ENCODE measurements at places on chromosomes 5 and 9. TPM values are rescaled to one million over a fixed set of nuclear protein-coding genes. Genes with fewer than 3 reads are reported as not detected.

Gene DBH
- total RNA-seq: not detected

Gene C7
- total RNA-seq: not detected

Gene HAVCR2
- 0.05 TPM for total RNA-seq

Gene SHB
- 12.1 TPM for total RNA-seq

Gene TNC
- total RNA-seq: 37.6 TPM

Gene PAEP
- total RNA-seq: not detected

DNA sequence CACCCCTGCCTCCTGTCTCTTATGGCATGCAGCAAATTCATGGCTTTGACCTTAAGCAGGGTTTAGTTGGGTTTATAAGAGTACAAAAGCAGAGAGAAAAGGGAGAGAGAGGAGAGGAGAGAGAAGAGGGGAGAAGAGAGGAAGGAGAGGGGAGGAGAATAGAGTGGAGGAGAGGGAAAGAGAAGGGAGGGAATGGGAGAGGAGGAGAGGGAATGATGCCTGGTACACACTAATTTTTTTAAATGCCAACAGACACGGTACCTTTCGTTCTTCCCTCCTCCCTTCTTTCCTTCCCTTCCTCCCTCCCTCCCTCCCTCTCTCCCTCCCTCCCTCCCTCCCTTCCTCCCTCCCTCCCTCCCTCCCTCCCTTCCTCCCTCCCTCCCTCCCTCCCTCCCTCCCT, 48.7 kb downstream of the TNC start:
- no peaks in the 10 kb centered on the region for H3K27me3 ChIP-seq
- no peak overlapping the region for H3K27ac ChIP-seq
- DNase-seq: no peak
- no peaks in the 10 kb centered on the region for H3K4me1 ChIP-seq

DNA sequence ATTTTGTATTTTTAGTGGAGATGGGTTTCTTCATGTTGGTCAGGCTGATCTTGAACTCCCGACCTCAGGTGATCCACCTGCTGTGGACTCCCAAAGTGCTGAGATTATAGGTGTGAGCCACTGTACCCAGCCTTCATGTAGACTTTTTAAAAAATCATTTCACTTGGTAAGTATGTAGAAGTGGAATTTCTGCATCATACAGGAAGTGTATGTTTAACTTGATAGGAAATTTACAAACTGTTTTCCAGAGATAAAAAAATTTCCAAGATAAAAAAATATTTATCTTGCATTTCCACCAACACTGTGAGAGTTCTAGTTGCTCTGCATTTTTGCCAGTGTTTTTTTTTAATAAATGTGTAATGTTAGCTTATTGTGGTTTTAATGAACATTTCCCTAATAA, 155.8 kb downstream of the ZNF608 start:
- H3K4me1 ChIP-seq: no peaks in the 10 kb centered on the region
- no peak overlapping the region for H3K4me3 ChIP-seq
- H3K27ac ChIP-seq: no peak overlapping the region
- H3K36me3 ChIP-seq: no peaks in the 10 kb centered on the region

GRCh38 chr9:115653171-115653606, 500.4 kb upstream of the PAPPA start:
- H3K27me3 ChIP-seq: no peaks in the 10 kb centered on the region
- no peak for DNase-seq
- no peak overlapping the region for H3K4me3 ChIP-seq
- H3K27ac ChIP-seq: no peak overlapping the region

- H3K4me1 ChIP-seq: peaks cover 7% of the 10 kb centered on the region
- peaks cover 21% of the 10 kb centered on the region for H3K36me3 ChIP-seq
- H3K4me3 ChIP-seq: no peak overlapping the region
Observed at GRCh38 chr9:33041432-33042188, 16.5 kb downstream of the DNAJA1 start.

GRCh38 chr5:131679911-131680310, 44.9 kb upstream of the RAPGEF6 start:
- H3K27me3 ChIP-seq: no peaks in the 10 kb centered on the region
- peaks cover 56% of the 10 kb centered on the region for H3K36me3 ChIP-seq
- DNase-seq: no peak

GRCh38 chr5:3601061-3601710, 5.6 kb downstream of the IRX1 start:
- no peak overlapping the region for H3K27ac ChIP-seq
- no peaks in the 10 kb centered on the region for H3K27me3 ChIP-seq
- DNase-seq: no peak

- DNase-seq: no peak
- H3K27ac ChIP-seq: no peak overlapping the region
- H3K4me3 ChIP-seq: no peak overlapping the region
Observed at GRCh38 chr5:123448743-123449142, 25.5 kb upstream of the CEP120 start.

GRCh38 chr9:1222511-1222910, 172.4 kb downstream of the DMRT2 start:
- no peak overlapping the region for H3K4me3 ChIP-seq
- no peak overlapping the region for H3K27ac ChIP-seq
- no peak for DNase-seq
- no peaks in the 10 kb centered on the region for H3K27me3 ChIP-seq
- no peaks in the 10 kb centered on the region for H3K4me1 ChIP-seq

- no peak for DNase-seq
- no peak overlapping the region for H3K4me3 ChIP-seq
- no peak overlapping the region for H3K27ac ChIP-seq
- H3K36me3 ChIP-seq: no peaks in the 10 kb centered on the region
Observed at GRCh38 chr9:1722404-1722803, 292.7 kb upstream of the SMARCA2 start.

GRCh38 chr5:120479066-120479465, 15.0 kb downstream of the PRR16 start:
- DNase-seq: no peak
- no peaks in the 10 kb centered on the region for H3K36me3 ChIP-seq
- H3K4me3 ChIP-seq: no peak overlapping the region
- H3K27me3 ChIP-seq: no peaks in the 10 kb centered on the region
- no peak overlapping the region for H3K27ac ChIP-seq

DNA sequence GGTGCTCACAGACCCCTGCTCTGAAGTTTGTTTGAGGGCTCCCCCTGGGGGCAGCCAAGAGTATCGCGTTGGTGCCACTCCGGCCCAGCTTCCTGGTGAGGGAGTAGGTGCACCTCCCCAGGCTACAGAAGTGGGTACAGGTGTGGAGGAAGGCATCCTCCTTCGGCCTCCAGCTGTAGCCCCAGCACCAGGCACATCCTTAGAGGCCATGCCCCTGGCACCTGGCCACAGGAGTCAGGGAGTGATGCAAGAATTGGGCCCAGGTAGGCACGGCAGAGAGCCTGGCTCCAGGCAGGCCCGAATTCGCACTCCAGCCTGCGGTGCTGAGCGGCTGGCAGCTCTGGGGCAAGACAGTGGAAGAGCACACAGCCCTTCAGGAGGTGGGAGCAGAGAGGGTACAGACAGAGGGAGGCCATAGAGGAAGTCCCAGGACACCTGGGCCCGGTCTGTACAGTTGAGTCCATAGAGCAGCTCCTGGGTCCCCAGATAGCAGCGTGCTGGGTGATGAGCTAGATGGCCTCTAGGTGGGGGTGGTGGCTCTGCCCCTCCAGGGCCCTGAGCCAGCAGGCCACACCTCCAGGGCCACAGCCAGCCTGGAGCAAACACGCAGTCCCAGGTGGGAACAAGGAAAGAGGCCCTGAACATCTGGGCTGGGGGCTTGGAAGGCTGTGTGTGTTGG, 2.4 kb downstream of the SAPCD2 start:
- H3K4me1 ChIP-seq: peaks cover 29% of the 10 kb centered on the region
- no peaks in the 10 kb centered on the region for H3K27me3 ChIP-seq
- H3K36me3 ChIP-seq: peaks cover 11% of the 10 kb centered on the region
- H3K4me3 ChIP-seq: no peak overlapping the region
- no peak overlapping the region for H3K27ac ChIP-seq
- DNase-seq: peak; percentile 60

- DNase-seq: no peak
- H3K36me3 ChIP-seq: no peaks in the 10 kb centered on the region
- H3K4me3 ChIP-seq: no peak overlapping the region
- no peaks in the 10 kb centered on the region for H3K4me1 ChIP-seq
- H3K27me3 ChIP-seq: no peaks in the 10 kb centered on the region
Observed at GRCh38 chr9:22645893-22646292, 199.3 kb downstream of the DMRTA1 start.

DNA sequence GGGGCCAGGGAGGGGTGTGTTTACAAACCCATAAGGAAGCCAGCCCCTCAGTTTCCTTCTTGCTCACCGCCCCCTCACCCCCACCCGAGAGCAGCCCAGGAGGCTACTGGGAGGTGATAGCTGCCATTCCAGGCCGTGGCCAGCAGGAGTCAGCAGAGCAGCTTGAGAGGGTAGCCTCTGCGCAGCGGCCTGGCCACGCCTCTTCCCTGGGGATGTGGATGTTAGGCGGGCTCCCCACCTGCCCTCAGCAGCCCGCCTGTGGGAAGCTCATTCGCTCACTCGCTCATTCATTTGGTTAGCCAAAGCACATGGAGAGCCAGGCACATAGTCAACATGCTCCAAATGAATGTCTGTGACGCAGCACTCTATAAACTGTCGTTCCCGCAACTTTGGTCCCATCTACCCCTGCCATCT, 6.1 kb upstream of the DPM2 start:
- no peaks in the 10 kb centered on the region for H3K4me1 ChIP-seq
- no peaks in the 10 kb centered on the region for H3K27me3 ChIP-seq

- H3K27ac ChIP-seq: no peak overlapping the region
- DNase-seq: no peak
- no peaks in the 10 kb centered on the region for H3K36me3 ChIP-seq
- H3K4me1 ChIP-seq: peaks cover 4% of the 10 kb centered on the region
- H3K27me3 ChIP-seq: no peaks in the 10 kb centered on the region
- no peak overlapping the region for H3K4me3 ChIP-seq
Observed at GRCh38 chr9:120729791-120730241, 15.5 kb upstream of the MEGF9 start.

GRCh38 chr9:126361810-126362238, 35.2 kb downstream of the MVB12B start:
- no peak overlapping the region for H3K4me3 ChIP-seq
- H3K27me3 ChIP-seq: no peaks in the 10 kb centered on the region
- no peaks in the 10 kb centered on the region for H3K36me3 ChIP-seq
- DNase-seq: no peak

DNA sequence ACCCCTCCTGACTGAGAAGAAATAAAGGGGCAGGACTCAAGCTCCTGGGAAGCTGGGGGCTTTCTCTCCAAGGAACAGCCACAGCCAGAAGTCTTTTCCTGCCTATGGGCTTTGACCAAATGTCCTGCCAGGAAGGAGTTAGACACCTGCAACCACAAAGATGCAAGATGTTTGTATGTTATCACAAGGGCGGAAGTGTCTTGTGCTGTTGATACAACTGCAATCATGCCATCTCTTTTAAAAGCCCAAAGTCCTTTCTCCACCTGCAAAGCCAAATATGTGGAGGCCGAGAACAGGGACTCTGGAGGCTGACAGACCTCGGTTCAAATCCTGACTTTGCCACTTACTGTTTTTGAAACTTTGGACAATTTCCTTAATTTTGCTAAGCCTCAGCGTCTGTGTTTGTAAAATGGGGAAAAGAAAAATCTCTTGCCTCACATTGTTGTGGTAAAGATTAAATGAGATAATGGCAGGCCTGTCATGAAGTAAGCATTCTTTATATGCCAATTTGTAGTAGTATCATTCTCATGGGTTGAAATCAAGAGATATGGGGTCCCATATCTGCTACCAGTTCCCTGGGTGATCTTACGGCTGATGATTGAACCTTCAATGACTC, 17.0 kb downstream of the HRH2 start:
- H3K27me3 ChIP-seq: no peaks in the 10 kb centered on the region
- no peak overlapping the region for H3K27ac ChIP-seq
- H3K4me3 ChIP-seq: no peak overlapping the region
- DNase-seq: no peak
- H3K36me3 ChIP-seq: no peaks in the 10 kb centered on the region

DNA sequence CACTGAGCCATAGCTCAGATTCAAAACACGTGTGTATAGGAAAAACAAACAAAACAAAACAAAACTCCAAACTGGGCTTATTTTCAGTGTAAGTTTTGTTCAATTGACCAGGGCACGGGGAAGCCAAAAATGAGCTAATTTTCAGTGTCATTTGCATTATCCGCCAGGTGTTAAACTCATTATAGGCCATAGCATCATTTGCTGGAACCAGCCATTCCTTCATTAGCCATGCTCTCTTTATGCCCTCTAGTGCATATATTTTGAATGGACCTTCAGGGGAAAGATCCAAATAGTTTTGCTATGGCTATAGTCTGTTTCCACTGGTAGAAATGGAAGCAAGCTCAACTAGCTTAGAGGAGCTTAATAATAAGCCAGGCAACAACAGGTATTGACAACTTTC, 1205.2 kb upstream of the DMAC1 start:
- H3K36me3 ChIP-seq: no peaks in the 10 kb centered on the region
- H3K4me1 ChIP-seq: no peaks in the 10 kb centered on the region
- H3K4me3 ChIP-seq: no peak overlapping the region
- H3K27me3 ChIP-seq: no peaks in the 10 kb centered on the region
- no peak overlapping the region for H3K27ac ChIP-seq

- H3K27ac ChIP-seq: no peak overlapping the region
- H3K36me3 ChIP-seq: no peaks in the 10 kb centered on the region
- no peak for DNase-seq
- H3K4me1 ChIP-seq: no peaks in the 10 kb centered on the region
- H3K27me3 ChIP-seq: no peaks in the 10 kb centered on the region
- H3K4me3 ChIP-seq: no peak overlapping the region
Observed at GRCh38 chr5:20466512-20466911, 478.5 kb upstream of the CDH18 start.

DNA sequence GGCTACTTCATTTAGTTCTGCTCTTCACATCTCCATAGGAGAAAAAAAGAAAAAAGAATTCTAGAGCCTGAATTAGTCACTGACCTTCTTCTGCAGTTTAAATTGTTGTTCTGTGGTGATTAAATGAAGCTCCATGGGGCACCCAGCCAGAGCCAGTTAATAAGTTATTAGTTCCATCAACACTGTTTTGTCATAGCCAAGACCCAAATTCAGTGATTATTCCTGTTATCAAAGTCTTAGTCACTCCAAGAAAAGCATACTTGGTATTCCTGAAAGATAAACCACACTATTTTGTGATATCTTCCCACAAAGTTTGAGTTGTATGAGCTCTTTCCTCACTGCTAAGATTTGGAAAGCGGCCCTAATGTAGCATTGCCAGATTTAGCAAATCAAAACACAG, 134.8 kb upstream of the RGMB start:
- H3K27ac ChIP-seq: no peak overlapping the region
- no peaks in the 10 kb centered on the region for H3K36me3 ChIP-seq
- no peaks in the 10 kb centered on the region for H3K27me3 ChIP-seq
- H3K4me3 ChIP-seq: no peak overlapping the region
- DNase-seq: no peak
- no peaks in the 10 kb centered on the region for H3K4me1 ChIP-seq

Measured in SJSA1 (cell line).